ENCODE measurements at places on chromosomes 11 and 22.

GRCh38 chr11:19962801-19963175, 197.5 kb downstream of the DBX1 start:
- DNase-seq, result no peak

DNA sequence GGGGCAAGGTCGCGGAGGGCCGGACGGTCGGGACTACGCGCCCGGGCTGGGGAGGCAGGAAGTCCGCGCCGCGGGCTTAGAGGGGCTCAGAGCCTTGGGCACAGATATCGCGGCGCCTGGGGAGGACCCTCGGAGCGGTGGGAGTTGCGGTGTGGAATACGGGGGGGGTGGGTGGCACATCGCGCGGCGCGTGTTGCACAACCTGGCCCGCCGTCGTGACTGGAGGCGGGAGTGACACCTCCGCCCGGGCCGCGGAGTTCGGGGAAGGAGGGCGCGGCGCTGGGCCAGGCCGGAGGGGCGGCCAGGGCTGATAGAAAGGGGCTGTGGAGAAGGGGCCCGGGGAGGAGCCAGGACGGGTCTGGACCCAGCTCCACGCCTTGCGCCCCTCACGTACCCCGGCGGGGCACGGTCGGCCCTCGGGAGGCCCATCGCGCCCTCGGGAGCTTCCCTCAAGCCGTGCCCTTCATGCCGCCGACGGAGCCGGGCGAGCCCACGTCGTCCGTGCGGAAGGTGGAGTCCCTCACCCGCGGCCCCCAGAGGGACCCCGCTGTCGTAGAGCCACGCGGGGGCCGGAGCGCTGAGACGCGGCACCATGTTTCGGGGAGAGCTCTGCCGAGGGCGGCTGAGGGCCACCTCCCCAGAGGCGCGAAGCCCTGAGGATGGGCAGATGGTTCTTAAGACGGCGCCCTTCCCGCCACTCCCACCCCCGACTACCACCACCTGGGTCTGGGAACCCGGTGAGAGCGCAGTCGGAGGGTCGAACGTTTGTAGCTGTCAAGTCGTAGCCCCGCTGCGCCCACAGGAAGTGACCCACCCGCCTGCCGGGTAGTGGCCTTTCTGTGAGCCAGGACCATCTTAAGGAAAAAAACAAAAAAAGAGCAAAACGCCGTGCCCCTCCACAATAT, 729 bp downstream of the IL17RA start:
- DNase-seq, result peak; percentile 58

DNA sequence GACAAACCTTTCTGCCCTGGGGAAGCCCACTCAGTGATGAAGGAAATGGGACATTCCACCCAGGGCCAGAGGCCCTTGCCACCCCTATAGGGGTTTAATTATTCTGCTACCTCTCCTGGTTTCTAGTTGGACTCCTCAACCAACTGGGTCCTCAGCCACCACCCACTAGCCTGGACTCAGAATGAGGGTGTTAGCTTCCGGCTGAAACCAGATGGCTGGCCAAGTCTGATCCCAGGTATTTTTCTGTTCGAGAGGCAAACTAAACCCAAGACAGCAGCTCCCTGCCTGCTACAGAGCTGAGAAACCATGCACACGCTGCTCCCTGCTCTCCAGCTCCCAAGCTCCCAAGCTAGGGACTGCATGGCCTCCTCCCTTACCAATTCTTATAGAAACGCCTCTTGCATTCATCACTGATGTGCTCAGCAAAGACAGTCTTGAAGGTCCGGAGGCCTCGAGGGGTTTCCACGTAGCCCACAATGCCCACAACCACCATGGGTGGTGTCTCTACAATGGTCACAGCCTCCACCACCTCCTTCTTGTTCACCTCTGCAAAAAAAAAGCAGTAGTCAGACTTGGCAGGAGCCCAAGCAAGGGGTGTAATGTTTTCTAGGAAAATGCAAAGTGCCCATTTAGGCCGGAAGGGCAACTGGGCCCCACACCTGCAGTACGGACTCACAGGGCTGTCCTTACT, 2.2 kb downstream of the RPL3 start:
- no peak for DNase-seq

- DNase-seq, result no peak
Observed at GRCh38 chr11:82047200-82047599, 686.5 kb downstream of the FAM181B start.

- DNase-seq, result no peak
Observed at GRCh38 chr11:6472934-6473333, 807 bp downstream of the TRIM3 start.

DNA sequence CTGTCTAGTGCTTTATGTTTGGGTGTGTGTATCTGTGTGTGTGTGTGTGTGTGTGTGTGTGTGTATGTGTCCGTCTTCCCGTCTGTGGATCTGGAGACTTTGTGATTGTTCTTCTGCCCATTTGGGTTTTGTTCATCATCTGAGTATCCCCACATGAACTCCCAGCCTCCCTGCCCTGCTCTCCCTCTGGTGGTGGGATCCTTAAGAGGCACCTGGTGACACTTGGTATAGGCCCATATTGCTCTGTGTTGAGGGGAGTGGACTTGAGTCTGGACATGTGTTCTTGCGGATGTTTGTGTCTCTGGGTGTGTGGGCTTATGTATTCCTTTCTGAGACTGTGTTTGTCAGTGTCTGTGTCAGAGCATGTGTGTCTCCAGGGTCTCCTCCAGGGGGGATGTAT, 15.3 kb downstream of the RCOR2 start:
- no peak for DNase-seq

GRCh38 chr11:88411265-88411664, 73.7 kb upstream of the CTSC start:
- no peak for DNase-seq

All from islet precursor cell (in vitro differentiated cells).